ENCODE measurements at places on chromosomes 7 and 10.

DNA sequence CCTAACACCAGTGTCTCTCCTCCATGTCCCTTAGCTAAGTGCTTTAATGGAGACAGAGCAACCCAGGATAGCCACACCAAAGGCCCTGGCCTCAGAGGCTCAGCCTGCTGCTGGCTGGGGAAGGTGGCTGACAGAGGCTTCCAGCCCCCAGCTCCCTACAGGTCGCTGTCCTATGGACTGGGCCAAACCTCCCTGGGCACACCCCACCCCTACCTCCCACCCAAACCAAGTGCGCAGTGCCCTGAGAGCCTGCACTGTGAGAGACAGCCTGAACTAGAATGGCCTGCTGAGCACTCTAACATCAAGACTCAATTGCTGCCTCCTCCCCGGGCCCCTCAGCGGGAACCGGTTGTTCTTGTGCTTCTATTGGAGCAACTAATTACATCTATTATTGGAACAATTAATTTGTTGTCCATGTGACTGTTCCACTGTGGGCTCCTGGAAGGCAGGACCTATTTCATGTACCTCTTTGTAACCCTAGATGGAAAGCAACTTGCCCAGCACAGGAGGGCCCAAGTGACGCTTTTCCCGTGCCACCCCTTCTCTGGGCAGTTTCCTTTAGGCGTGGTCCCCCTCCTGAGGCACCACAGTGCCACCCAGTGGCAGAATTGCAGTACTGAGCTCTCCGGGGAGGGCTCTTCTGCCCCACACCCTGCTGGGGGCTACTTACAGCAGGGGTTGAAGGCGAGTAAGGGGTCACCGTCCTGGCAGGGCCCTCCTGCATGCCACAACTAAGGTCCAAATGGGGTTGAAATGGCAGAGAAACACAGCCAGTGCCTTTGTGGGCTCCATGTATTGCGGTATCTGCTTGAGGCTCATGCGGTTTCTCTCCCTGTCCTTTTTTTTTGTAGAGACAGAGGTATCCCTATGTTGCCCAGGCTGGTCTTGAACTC, 63.7 kb upstream of the WAPL start:
- DNase-seq: peak; percentile 21

GRCh38 chr10:44008917-44009709, 360.4 kb upstream of the ZNF32 start:
- DNase-seq: no peak

- no peak for DNase-seq
These were observed 78.4 kb upstream of the LEP start for GRCh38 chr7:128162666-128163065.

DNA sequence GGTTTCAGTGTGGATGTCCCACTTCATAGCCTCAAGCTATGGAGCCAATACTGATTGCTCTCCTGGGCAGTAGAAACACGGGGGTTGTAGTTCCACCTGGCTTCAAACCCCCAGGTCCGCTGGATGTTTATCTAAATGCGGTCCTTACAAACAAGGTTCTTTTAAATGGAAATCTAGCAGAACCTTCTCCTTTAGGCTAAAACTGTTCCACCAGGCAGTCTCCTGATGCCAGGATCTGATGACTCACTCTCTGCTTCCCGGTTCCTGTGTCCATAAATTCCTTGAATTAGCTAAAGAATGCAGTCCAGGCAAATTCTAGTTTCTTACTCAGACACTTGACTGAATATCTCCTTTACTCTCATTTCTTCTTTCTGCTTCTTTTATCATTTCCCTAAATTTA, 108.4 kb upstream of the FAM3C start:
- DNase-seq: no peak

DNA sequence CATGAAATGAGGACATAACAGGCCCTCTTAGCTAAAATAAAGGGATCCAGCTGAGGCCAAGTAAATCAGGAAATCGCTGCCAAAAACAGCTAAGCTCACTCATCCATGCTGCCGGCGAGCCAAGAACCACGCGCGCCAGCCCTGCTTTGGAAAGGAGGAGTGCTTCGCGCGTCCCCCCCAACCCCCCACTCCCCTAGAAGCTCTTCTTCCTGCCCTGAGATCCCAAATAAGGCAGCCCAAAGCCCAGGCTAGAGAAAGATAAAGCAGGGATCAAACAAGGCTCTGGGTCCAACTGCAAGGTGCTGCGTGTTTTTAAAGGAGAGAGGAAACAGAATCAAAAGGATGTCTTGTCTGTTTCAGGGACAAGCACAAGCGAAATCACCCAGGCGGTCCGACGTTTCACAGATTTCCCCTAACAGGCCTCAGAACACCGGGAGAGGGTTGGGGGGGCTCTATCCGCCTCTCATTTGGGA, 168.3 kb upstream of the AUTS2 start:
- DNase-seq: no peak

DNA sequence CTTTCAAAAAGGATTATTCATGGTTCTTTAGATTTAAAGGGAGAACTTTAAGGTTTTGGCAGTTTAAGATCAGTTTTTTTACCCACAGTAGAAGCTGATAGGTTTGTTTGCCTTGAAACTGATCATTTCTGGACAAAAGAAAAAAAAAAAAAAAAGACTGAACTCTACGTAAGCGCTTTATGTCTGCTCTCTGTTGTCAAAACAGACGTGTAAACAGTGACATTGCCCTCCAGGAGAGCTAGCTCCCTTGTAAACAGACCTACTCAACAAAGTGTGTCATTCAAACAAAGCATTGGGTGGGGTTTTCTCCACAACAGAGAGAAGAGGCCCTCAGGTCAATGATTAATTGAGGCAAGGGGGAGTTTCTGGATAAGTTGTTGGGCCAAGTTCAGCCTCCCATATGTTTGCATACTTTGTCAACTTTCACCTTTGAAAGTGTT, 568.1 kb upstream of the LRRN3 start:
- DNase-seq: no peak

DNA sequence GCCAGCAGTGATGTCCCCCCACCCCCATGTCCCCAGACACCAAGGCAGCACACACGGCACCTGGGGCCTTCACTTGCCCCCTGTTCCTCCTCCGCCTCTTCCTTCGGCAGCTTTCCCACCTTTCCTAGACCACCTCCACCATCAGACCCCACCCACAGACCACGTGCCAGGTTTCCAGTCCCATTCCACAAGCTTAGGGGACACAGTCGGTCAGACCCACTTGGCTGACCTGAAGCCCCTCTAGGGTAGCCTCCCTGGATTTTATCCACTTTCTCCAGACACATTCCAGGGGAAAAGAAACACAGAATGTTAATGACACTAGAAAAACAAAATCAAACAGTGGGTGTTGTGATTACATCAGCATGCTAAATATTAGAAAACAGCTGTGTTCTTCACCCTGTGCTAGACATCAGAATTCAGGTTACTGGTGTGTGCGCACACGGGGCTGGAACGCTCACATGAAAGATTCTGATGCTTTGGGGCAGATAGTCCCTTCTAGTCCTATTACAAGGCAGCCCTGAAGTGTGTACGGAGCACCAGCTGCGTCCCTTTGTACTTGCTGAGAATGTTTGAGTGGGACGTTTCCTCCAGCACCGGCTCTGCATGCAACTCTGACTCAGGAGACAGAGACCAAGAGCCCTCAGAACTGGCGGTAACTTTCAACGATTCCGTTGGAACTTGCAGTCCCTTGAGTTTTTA, 75.5 kb upstream of the PPP2R2D start:
- DNase-seq: no peak

DNA sequence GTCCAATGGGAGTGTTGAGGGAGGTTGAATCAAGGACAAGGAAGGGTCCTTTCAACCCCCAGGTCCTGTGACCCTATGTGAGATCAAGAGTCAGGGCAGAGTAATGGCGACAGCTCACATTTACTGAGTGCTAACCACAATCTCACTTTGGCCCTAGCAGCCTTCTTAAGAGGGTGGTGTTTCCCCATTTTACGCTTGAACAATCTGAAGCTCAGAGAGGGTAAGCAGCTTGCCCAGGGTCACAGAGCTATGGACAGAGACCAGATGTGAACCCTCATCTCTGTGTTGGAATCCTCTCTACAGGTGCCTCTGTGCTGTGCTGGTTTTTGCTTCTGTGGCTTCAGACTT, 102.0 kb downstream of the GRK5 start:
- no peak for DNase-seq

DNA sequence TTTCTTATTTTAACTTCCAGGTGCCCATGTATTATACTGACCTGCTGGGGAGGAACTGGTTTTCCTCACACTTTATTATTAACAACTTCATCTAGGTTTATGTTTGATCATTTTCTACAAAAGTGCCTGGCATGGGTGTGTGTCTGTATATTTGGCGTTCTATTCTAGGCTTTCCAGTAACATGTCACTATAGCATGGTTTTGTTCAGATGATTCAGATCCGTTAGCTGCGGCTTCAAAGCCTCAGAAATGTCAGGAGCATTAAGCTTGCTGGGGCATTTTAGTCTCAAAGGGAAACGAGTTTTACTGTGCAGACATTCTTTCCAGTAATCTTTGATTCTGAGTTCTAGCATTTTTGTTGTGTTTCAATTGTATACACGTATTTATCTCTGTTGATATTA, 2.3 kb downstream of the INPP5A start:
- DNase-seq: peak; percentile 18

GRCh38 chr10:99681553-99681952, 22.2 kb downstream of the ENTPD7 start:
- DNase-seq: no peak

DNA sequence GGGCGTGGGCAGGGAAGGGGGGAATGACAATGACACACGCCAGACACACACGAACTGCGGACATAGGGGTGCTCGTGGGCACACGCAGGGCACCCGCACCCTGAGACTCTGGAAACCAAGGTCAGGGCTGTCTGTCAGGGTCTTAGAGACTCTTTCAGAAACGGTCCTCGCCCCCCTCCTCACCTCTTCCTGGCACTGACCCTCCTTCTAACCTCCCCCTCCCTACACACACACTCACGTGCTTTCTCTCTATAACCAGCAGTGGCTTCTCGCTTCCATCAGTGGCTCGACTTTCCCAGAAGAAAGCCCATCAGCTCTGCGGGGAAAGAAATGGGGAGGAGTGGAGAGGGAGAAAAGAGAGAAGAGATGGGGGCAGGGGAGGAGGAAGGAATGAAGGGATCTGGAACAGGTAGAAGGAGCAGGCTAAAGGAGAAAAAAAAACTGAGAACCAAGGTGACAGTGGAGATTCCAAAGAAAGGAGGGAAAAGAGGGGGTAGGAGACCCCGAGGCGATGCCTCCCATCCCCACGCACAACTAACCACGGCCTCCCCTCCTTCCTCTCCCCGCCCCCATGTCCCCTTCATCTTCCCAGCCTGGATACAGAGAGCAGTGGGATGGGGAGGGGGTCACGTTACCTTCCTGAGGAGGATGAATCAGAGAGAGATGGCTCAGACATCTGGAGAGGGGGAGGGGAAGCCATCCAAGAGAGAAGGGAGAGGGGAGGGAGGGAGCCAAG, 1.7 kb upstream of the VGF start:
- no peak for DNase-seq

DNA sequence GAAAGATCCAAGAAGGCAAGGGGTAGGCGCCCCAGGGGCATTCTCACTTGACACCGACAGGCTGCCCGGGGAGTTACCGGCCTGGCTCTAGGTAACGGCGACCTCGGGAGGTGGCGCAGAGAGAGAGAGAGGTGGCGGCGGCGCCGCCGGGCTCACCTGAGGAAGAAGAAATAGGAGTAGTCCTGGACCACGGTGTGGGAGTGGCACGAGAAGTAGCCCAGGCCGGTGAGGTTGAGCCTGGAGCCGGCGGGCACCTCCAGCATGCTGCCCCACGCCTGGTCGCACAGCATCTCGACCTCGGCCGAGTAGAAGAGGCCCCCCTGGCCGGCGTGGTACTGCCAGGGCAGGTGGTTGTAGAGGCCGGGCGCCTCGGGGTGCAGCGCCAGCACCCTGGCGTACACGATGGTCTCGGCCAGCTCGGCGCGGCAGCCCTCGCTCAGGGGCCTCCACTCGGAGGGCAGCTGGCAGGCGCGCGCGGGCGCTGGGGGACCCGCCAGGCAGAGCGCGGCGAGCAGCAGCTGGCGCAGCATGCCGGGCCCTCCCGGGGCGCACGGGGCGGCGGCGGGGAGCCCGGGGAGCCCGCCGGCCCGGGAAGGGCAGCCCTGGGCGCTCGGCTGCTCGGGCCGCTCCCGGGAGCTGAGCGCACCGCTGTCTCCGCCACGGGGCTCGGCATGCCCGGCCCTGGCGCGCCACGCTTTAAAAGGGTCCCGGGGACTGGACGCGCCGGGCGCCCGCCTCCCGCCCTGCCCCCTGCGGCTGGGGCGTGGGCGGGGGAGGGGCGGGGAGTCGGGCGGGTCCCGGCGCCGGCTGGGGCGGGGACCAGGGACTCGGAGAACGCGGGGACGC, at the start of gene CCDC3:
TSS of gene CCDC3 (minus strand) at position 673 of the 846 bp plus-strand sequence. CDS start at position 530, 143 bp downstream.
- DNase-seq: no peak

DNA sequence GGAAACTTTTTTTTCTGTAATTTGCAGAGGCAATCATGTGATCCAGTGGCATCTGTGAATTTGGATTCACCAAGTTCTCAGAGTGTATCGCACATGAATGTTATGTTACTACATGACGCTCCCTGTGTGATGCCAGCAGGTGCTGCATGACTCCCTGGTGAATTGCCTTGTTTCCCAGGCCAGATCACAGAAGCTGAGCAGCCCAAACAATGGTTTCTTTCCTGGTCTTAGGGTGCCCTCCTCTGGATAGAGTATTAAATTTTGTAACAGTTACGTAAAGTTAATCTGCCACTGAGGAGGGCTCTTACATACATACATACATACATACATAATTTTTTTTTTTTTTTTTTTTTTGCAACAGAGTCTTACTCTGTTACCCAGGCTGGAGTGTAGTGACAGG, 3.6 kb downstream of the ZSCAN21 start:
- peak; percentile 70 for DNase-seq

DNA sequence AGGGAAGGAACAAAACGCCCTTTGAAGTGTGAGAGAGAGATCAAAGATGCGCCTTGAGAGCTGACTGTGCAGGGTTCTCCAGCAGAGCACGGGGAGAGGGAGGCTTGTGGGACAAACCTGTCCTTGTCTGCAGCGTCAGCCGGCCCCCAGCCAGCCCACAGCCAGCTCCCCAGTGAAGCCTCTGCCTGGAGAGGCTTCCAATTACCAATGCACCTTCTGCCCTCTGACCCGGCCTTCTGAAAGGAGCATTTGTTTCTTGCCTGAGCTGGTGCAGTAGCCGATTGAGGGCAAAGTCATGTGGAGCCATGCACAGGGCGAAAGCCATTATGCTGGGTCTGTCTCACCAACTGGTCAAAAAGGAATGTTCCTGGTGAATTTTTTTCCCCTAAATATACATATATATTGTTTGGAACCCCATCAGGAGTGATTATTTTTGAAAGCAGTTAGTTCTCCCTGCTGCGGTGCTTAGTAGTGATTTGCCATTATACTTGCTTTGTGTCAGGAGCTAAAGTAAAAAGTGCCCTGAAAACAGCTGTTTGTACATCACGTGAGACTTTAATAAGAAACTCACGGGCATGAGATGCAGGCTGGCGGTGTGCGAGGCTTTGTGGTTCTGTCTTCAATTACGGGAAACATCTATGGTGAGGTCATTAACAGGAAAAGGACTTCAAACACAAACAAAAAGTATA, 268.6 kb downstream of the KLF6 start:
- DNase-seq: no peak

DNA sequence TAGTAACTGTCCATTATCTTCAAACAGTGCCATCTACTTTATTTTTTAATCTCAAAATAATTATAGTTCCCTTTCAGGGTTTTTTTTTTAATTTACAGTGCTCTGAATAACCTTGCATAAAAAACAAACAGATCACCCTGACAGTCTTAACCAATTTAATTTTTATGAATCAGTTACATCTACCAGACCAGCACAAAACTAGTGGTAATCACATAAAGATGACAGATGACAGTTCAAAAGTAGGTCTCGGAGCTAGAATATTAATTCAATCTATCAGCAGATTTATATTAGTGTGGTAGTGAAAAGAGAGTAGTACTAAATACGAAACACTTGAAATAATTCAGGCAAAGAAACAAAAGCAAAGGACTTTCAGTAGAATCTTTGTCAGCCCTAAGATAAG, 53.9 kb downstream of the COL28A1 start:
- DNase-seq: no peak

- DNase-seq: no peak
These were observed 5.1 kb downstream of the KAZALD1 start for GRCh38 chr10:101066896-101067355.
